Dermis microvascular lymphatic vessel endothelial cell (primary cell): ENCODE measurements at places on chromosomes 12 and 14. TPM values are rescaled to one million over a fixed set of nuclear protein-coding genes. Genes with fewer than 3 reads are reported as not detected.

The GLIPR1L1 gene
- not detected in 2 replicates for total RNA-seq

The PLEKHG7 gene
- total RNA-seq, result not detected in 2 replicates

The ABCB9 gene
- 4.5 and 5.2 TPM in 2 replicates for total RNA-seq

The ADAMTS20 gene
- not detected in 2 replicates for total RNA-seq

The KRT74 gene
- total RNA-seq, result not detected in 2 replicates

DNA sequence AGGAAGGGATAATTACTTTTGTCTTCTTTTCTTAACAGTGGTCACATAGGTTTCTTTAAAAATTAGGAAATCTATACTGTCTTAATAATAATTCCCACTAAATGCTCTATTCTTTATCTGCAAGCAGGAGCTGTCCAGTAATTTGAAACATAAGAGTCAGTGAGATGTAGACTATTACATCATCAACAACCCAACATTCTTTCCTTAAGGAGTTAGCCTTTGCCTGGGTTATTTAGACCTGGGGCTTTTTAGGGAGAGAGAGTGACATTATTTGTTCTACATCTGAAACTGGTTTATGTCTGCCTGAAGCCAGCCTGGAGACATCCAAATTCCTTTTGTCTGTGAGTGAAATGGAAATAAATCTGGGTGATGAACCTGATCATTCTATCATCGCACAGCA, 294.4 kb downstream of the TMTC2 start:
- no peak for DNase-seq

- DNase-seq, result no peak
Observed at GRCh38 chr14:87046960-87047359, 946.0 kb downstream of the GALC start.
